Stimulated activated CD4-positive, alpha-beta T cell treated with anti-CD3 and anti-CD28 coated beads, Interleukin-15, amount 100 ng/mL, for 48 hours (primary cell): ENCODE measurements at places on chromosomes 6 and 20.
A peak's percentile ranks its signal among the peaks of the same experiment; 100 is the strongest.

DNA sequence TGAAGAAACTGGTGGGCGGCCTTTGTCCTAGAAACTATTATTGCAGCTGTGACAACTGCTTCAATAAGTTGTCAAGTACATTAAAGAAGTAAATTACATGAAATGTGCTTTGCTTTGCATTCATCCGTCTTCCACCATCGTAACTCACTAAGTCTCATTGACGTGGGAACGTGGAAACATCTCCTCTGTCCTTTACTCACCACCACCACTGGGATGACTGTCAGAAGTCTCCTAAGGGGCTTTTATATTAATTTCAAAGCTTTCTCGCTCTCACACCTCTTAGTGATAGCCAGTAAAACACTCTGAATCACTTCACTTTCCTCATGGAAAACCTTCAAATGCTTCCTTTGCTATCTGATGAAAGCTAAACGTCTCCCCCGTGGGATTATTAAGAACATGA, 111.9 kb upstream of the SLC2A12 start:
- no peak for DNase-seq

GRCh38 chr6:2966347-2966746, 5.0 kb downstream of the SERPINB6 start:
- no peak for DNase-seq

DNA sequence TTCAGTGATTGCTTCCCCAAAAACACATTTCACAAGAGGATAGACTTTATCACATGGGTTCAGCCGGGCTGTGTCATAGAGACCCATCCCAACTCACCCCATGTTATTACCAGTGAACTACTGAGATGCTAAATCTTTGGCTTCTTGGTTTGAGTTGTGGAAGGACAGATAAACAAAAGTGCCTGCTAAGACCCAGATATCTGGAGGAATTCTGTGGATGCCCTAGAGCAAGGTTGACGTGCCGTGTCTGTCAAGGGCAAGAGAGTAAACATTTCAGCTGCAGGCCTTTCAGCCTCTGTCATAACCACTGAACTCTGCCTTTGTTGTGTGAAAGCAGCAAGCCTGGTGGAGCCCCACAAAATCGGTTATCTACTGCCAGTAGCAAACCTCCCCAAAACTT, 11.2 kb upstream of the THBD start:
- no peak for DNase-seq

DNA sequence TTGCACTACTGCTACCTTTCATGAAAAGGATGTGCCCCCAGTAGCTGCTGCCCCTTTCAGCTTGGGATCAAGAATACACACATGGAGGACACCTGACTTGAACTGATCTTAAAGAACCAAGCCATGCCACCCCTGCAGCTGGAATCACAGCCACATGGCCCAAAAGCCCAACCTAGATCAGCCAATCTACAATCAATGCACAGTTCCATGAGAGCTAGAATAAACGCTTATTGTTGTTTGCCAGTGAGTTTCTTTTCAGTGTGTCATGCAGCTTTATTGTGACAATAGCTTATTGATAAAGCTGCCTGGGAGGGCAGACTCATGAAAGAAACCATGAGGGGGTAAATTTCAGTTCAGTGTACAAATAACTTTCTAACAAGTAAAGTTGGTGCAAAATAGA, 397.7 kb downstream of the PTPRT start:
- no peak for DNase-seq

- no peak for DNase-seq
Measured at GRCh38 chr6:5167501-5167900, 82.4 kb downstream of the PPP1R3G start.

DNA sequence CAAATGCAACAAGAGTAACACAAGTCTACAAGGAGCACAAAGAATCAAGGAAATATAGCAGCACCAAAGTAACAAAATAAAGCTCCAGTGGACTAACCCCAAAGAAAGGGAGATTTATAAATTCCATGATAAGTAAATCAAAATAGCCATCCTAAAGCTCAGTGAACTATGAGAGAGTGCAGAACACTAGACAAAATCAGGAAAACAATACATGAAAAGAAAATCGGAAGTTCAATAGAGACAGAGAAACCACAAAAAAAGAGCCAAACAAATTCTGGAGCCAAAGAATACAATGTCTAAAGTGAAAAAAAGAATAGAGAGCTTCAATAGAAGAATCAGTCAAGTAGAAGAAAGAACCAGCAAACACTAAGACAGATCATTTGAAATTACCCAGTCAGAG, 247.3 kb upstream of the TENT5A start:
- no peak for DNase-seq

DNA sequence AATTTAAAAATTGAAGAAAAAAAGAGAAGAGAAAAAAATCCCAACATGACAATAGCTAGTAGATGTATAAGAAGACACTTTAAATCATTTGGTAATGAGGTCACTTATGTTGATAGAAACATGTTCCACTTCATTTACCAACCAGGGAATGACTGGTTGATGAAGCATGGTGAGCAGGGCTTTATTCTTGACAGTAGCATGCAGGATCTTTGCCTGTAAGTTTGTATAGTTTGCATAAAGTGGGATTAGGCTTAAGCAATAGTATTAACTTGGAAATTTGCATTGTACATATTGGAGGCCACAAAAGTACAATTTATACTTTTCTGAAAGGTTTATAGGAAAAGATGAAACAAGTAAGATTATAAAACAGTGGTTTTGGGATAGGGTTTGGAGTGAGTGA, 67.0 kb downstream of the NOX3 start:
- DNase-seq = no peak

GRCh38 chr20:14412065-14412681, 74.8 kb upstream of the FLRT3 start:
- DNase-seq = no peak

GRCh38 chr6:93021235-93021915, 398.0 kb downstream of the EPHA7 start:
- DNase-seq = no peak

- DNase-seq = no peak
Measured at GRCh38 chr6:67606906-67607828, 1027.9 kb upstream of the ADGRB3 start.

GRCh38 chr6:30100585-30101443, 12.1 kb downstream of the TRIM31 start:
- no peak for DNase-seq

DNA sequence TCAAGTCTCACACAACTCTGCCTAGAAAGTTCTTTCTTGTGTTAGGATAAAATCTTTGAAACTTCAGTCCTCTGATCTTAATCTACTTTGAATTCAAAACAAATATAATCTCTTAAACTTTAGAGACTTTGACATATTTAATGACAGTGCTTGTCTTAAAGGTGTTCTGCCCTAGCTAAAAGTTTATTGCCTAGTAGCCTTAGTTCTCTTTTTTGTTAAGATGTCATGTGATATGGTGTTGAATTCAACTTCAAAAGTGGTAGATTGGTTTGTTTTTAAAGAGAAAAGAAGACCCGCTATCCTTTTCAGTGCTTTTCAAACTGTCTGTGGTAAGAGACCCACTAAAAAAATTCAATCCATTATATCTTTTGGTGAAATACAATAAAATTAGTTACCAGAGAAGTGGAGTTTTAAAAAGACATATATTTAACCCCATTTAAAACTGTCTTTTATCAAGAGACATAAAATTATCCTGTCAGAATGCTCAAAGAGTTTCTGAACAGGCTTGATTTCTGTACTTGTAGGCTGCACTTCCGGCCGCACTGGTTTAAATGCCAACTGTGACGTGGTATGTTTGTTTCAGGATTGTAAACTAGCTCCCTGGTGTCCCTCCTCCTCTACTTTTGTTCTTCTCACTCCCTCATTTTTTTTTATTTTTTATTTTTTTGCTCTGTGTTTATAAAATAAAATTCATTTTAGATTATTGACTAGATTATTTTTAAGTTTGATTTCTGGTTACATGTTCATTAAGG, 76.5 kb downstream of the QKI start:
- DNase-seq = no peak

DNA sequence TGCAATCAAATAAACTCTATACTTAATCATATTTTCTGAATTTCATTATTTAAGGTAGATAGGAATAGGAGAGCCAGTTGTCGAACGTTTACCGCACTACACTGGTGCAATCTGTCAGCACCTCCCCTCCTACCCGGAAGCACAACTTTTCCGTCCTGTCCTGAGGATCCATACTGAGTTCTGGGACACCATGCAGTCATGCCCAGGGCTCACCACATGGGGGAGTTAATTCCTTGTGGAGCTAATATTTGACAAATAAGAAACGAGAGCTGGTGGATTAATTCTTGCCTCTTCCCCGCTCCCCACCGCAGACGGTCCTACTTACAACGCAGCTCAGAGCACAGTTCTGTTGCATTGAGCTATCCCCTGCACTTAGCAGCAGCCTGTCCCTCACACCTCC, 107.7 kb upstream of the RALGAPA2 start:
- DNase-seq = no peak

- DNase-seq = no peak
Measured at GRCh38 chr20:45019762-45020123, 53.4 kb downstream of the STK4 start.

GRCh38 chr6:163086624-163086920, 327.9 kb upstream of the QKI start:
- no peak for DNase-seq

GRCh38 chr6:141152951-141153350, 979.8 kb upstream of the GJE1 start:
- DNase-seq = no peak

DNA sequence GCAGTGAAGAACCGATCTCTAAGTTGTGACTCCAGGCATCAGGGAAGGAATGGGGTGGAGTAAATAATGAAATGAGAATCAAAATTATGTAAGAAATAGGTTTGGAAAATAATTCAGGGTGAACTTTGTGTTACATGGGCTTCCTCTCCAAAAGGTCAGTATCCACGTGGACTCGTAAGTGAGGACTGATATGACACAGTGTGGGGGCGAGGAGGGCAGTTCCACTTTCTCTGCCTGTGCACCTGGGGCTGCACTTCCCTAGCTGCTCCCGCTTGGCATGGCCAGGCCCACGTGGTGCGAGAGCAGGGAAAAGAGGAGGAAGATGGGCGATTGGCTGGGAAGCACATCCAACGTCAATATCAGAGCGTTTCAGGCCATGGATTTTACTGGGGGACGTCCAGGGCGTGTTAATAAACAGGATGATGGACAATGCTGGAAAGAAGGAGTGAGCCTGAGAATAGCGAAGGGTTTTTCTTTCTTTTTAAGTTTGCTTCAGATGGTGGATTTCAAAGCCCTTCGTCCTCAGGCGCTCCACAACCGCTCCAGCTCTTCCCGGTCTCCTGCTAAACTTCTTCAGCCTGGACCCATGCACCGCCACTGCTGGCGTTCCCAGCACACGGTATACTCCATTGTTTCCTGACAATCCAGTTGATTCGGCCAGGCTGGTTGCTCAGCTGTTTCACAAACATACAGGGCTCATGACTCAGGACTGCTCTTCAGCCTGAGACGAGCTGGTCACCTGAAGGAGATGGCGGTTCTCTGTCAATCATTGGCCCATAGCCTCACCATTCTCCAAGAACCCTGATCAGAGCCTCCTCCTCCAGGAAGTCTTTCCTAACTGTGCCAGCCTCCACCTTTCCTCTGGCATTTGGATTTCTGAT, 11.8 kb downstream of the CCR6 start:
- no peak for DNase-seq

GRCh38 chr6:14658886-14659561, 541.5 kb downstream of the CD83 start:
- DNase-seq = no peak

GRCh38 chr6:163533443-163533842, 118.9 kb downstream of the QKI start:
- DNase-seq = no peak

GRCh38 chr6:47196113-47196512, 113.6 kb downstream of the TNFRSF21 start:
- no peak for DNase-seq

GRCh38 chr20:32780749-32781655, 18.8 kb downstream of the DNMT3B start:
- DNase-seq = no peak

GRCh38 chr6:138410972-138411880, 7.2 kb downstream of the HEBP2 start:
- no peak for DNase-seq

GRCh38 chr20:24436160-24436559, 33.3 kb upstream of the SYNDIG1 start:
- no peak for DNase-seq

- no peak for DNase-seq
Measured at GRCh38 chr6:152922706-152923105, 60.1 kb downstream of the FBXO5 start.

GRCh38 chr20:41183831-41184230, 46.5 kb downstream of the PLCG1 start:
- DNase-seq = no peak

DNA sequence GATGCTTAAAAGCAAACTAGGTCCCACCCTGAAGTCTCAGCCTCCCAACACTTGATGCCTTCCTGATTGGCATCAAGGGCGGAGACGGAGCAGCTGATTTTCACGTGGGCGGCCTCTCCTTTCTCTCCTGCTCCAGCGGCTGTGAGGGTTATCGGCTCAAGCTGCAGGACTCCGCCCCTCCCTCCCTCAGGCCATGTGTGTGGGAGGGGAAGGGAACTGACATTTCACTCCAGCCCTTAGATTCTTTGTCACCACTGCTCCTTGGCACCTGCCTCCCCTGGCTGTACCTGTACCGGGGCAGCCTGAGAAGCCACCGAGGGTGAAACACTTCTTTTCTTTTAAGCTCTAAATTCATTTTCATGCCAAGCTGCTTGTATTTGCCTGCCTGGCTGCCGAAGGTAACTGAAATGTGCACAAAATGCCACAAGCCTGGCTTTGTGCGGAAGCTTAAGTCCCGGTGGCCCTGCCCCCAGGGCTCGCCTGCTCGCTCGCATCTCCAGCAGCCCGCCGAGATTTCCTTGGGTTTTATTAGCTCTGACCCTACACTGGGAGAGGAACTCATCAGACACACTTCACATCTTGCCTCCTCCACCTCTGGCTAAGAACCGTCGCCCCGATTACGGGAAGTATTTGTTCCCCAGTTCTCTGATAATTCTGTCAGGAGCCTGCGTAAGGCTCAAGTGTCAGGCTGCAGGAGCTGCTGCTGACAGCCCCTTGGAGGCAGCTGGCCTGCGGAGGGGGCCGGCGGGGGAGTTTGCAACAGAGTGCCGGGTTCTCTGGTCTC, 9.6 kb upstream of the CPNE5 start:
- no peak for DNase-seq

GRCh38 chr6:129105035-129105434, 222.1 kb downstream of the LAMA2 start:
- no peak for DNase-seq

- no peak for DNase-seq
Measured at GRCh38 chr6:27188061-27188884, 59.2 kb upstream of the PRSS16 start.

- DNase-seq = peak; percentile 9
Measured at GRCh38 chr6:98946879-98947410, 801 bp downstream of the FBXL4 start.
